ENCODE measurements at places on chromosomes 3 and 15. TPM values are rescaled to one million over a fixed set of nuclear protein-coding genes. Genes with fewer than 3 reads are reported as not detected.

CLDN18 gene
- total RNA-seq = 0.17 TPM

PIAS1 gene
- total RNA-seq = 25.9 TPM

DNA sequence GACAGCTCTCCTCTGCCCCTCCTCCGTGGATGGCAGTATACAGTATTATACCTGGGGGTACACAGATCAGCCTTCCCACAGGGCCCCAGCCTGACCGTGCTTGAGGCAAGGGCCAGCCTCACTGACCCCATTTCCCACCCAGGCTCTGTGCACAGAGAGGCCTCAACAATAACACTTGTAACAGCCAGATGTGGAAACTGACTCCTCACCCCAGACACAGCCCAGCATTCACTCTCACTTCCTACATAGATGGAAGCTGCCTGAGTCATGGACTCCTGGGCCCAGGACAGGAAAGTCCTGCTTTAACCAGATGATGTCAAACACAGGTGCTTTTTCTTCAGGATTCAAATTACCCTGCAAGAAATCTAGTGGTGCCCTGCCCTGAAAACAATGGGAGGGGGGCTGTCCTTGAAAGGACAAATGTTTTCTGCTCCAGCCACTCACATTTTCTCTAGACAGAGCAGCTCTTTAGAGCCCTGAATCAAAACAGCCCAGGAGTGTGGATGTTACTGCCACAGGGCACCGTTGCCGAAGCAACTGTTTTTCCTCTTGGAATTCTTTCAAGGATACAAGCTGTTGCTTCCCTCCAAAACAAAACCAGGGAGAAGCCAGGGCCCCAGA, 16.4 kb downstream of the CCDC12 start:
- no peak for DNase-seq

IL5RA gene
- total RNA-seq = not detected

- DNase-seq = no peak
Measured at GRCh38 chr3:132222868-132223538, 94.2 kb upstream of the ACP3 start.

- no peak for DNase-seq
Measured at GRCh38 chr15:74158855-74159650, 14.5 kb upstream of the ISLR start.

PDZRN3 gene
- 0.17 TPM for total RNA-seq
